Stimulated activated CD8-positive, alpha-beta memory T cell treated with anti-CD3 and anti-CD28 coated beads, Interleukin-4, amount 100 ng/mL, for 1 hour (primary cell): ENCODE measurements at places on chromosomes 12 and 14.

GRCh38 chr12:89345830-89346740 lies 6.2 kb downstream of the DUSP6 start:
- DNase-seq: no peak

DNA sequence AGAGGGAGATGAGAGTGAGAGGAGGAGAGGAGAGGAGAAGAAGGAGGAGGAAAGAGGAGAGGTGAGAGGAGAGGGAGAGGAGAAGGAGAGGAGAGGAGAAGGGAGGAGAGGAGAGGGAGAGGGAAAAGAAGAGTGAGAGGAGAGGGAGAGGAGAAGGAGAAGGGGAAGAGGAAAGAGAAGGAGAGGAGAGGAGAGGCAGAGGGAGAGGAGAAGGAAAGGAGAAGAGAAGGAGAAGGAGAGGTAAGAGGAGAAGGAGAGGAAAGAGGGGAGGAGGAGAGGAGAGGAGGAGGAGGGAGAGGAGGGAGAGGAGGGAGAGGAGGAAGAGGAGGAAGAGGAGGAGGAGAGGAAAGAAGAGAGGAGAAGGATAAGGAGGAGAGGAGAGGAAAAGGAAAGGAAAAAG lies 266.8 kb downstream of the ITPR2 start:
- DNase-seq: no peak

DNA sequence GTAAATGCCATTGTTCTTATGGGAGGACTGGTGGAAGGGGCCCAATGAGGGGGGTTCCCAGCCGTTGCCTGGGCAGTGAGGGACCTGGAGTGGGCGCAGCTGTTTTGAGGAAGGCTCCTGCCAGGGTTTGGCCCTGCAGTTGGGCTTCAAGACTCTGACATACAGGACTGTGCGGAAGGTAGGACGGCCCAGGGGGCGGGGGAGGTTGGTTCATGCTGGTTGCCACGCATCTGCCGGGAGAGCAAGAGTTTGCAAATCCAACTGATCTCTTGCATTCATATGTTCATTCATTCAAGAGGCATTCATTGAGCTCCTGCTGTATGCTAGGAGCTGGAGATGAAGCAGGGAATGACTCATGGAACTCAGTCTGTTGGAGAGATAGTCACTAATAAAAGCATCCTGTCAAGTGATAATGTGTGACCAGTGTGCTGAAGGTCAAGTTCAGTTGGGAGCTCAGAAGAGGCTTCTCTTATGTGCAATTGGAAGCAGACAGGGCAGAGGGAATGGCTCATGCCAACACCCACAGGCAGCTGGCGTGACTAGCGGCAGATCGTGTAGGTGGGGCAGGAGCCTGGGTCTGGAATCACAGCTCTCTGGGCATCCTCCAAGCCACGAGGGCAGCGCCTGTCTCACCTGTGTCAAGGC lies 7.8 kb downstream of the SH2B3 start:
- DNase-seq: no peak

GRCh38 chr12:52772188-52772587 lies 5.0 kb downstream of the KRT76 start:
- no peak for DNase-seq

- DNase-seq: no peak
Measured at GRCh38 chr14:101456246-101457175, 104.8 kb upstream of the DIO3 start.
